ENCODE measurements at places on chromosomes 16 and 17.

GRCh38 chr16:88779406-88780141 lies 5.4 kb downstream of the PIEZO1 start:
- no peak for DNase-seq

- no peak for DNase-seq
These were observed 41.1 kb downstream of the TSC2 start for GRCh38 chr16:2088759-2089358.

- peak; percentile 91 for DNase-seq
These were observed 664 bp upstream of the NKD1 start for GRCh38 chr16:50547340-50548124.

- DNase-seq, result no peak
These were observed 5.2 kb upstream of the CCDC182 start for GRCh38 chr17:57750109-57750871.

- DNase-seq, result no peak
These were observed 31.8 kb upstream of the APPBP2 start for GRCh38 chr17:60557805-60558204.

GRCh38 chr16:57185446-57185944 lies 344 bp downstream of the PSME3IP1 start:
- DNase-seq, result no peak

Measured in activated effector memory CD4-positive, alpha-beta T cell treated with anti-CD3 and anti-CD28 coated beads, Interleukin-2, amount 50 U/mL, for 16 hours (primary cell).